Midbrain (tissue), 1 donor: ENCODE measurements at places on chromosomes 2 and 18.

- DNase-seq: no peak
Observed at GRCh38 chr18:73681912-73682311, 465.7 kb downstream of the FBXO15 start.

- no peak for DNase-seq
Observed at GRCh38 chr2:173943738-173944137, 21.4 kb downstream of the SP3 start.

DNA sequence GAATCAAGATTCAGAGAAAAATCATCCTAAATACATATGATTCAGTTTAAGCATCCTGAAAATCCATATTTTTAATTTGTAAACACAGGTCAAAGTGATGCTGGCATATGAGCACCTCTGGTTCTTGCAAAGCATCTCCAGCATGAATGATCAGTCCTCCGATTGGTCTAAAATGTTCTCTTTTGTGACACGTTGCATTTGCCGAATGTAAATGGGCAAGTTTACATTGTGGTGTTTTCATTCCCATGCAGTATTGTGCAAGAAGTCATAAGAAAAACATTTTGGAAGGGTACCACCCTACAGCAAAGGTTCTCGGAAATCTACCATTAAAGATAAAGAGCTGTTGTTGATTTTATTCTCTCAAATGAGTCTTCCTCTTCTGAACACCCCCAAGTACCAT lies 108.0 kb upstream of the UNC80 start:
- no peak for DNase-seq

DNA sequence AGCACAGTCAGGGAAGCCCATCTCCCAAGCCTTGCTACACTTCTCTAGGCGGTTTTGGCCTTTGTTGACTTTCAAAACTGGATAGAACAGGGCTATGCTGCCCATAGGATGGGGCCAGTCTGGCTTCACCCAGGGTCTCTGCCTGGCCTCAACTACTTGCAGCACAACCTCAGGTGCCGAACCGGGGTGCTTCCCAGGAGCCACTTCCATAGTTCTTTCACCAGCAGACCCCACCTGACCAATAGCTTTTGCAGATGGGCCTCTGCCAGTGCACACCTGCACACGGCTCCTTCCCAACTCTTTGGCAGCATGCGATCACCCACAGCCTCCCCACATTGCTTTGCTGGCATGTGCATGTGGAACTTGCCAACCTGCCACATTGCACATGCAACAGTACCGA lies 331.6 kb downstream of the CPS1 start:
- DNase-seq: no peak

GRCh38 chr2:38650717-38651116 lies 15.2 kb upstream of the GALM start:
- DNase-seq: no peak

DNA sequence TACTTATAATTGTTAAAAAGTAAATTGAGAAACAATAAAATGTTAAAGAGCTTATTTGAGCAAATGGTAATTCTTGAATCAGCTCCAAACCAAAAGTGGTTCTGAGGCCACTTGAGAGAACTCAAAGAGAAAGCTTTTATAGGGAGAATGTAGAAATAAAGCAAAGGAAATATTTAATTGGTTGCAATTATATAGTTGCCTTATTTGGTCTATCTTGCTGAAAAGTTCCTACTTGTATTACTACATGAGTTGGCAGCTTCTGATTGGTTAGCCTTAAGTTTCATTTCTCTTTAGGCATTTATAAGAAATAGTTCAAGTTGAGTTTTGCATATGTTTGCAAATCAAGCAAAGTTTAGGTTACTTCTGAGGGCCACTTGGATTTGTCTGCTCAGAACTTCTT lies 38.1 kb downstream of the SCN2A start:
- DNase-seq: no peak

DNA sequence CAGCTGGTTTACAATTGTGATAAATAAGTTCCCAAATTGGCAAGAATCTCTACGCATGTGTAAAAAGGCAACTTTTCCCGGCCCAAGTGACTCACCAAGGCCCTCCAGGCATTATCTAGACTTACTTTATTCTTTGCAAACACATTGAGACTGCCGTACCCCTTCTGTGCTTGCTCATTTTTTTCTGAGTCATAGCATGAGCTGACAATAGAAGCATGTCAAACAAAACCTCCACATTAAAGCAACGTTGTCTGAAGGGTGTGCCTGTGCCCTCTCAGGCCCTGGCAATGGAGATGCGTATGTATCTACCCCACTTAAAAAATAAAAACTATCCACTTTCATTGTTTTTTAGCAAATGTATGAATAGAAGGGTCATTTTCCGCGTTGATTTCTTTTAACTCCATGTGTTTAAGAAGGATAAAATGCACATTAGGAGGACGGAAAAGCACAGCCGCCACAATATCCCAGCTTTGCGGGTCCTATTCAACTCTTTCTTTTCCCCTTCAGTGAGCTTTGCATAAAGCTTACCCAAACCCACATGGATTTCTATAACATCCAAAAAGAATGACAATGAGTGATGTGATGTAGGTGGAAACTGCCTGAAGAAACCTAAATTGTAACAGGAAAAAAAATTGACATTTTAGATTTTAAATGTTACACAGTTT lies 298.2 kb downstream of the CDCA7 start:
- no peak for DNase-seq

DNA sequence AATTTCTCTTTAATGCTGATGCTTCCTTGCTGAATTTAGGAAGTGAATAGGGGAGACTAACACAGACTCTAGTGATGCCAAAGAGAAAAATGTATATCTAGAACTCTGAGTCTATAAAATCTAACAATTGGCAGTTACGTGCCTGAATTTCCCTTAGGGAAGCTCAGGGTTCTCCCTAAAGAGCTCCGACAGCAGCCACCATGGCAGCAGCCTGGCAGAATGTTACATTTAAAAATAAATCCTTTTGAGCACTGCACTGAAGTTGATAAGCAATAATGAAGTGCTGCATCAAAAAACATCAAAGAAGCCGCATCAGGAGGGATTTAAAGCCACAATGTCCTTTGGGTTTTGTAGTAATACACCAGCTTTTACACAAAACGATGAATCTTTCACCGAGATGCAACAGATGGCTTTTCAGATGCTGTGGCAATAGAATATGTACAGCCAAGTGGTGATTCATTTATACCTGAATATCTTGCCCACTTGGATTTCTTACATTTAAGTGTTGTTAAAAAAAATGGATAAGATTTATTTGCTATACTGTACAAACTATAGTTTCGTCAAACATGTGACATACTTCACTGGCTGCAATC lies 291.2 kb upstream of the SESTD1 start:
- DNase-seq: no peak

DNA sequence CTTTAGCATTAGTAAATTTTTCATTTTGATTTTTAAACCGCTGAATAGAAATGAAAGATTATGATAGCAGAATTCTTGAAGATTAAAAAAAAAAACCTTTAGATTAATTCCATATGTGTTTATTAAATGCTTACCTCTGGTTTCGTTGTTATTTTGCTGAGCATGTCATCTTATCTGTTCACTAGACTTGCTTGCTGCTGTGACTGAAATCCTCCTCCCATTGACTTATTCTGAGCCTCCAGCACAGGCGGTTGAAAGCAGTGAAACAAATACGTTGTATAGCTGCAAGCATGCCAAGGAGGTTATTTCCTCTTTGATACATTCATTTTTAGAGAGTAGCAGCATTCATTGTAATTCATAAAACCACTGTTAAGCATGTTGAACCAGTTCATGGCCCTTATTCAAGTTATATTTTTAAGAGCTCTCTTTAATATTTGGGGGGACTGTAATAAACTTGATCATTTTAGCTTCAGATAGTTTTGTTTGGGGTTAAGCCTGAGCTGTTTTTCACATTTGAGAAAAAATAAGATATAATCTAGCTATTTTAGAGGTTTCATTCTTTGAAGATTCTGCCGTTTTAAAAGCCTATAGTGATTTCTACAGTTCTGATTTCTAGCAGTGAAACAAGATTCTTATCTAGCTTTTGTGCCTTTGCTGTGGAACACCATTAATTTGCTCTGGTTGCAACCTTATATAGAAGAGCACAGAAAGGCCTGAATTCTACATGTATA lies at the start of gene HTR2B:
HTR2B (minus strand) TSS at position 205 of the 731 bp plus-strand sequence. CDS start 1,278 bp downstream, outside the sequence.
- DNase-seq: peak; percentile 10

DNA sequence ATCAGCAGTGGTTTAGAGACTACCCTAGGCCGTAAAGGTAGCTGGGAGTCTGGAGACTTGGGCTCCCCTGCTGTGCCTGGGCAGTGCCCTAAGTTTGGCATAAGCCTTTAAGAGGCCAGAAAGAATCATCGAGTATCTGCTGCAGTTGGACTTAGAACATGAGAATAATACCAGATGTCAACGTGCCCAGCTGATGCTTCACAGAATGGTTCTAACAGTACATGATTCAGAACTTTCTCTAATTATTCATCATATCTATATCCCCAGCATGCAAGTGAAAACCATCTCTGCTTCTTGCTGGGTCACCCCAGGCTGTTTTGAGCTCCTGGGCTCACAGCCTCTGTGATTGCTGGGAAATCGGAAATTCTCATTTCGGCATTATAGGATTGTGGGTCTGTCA lies 118.1 kb downstream of the NCK2 start:
- no peak for DNase-seq

- DNase-seq: no peak
Observed at GRCh38 chr2:212154477-212154878, 384.1 kb downstream of the ERBB4 start.

DNA sequence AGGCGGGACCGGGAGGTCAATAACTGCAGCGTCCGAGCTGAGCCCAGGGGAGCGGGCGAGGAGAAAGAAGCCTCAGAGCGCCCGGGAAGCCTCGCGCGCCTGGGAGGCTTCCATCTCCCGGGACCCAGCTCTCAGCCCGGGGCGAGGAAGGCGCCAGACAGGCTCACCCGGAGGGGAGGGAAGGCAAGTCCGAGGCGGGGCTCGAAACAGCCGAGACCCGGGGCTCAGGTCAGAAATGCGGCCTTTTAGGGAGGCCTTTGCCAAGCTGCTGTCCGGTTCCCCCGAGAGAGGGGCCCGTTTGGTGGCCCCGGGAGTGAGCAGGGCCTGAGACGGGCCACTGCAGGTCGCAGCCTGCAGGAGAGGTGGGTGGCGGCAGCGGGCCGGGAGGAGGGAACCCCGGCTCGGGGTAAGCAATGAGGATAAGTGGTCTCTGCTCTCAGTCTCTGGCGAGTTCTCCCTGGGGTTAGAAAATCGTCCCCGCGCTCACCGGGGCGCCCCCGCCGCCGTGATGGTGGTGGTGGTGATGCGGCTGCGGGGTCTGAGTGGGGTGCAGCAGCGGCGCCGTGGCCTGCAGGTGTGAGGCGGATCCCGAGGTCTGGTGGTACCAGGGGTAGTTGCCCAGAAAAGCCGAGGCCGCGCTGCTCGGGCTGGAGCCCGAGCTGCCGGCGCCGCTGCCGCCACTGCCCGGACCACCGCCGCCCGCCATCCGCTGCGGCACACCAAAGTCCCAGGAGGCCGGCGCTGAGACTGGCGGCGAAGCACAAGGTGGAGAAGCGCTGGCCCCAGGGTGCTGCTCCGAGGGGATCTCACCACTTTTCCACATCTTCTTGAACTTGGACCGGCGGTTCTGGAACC lies 2.4 kb downstream of the DLX2 start:
- DNase-seq: no peak

- no peak for DNase-seq
Observed at GRCh38 chr2:47016172-47016913, 100.7 kb upstream of the MCFD2 start.

DNA sequence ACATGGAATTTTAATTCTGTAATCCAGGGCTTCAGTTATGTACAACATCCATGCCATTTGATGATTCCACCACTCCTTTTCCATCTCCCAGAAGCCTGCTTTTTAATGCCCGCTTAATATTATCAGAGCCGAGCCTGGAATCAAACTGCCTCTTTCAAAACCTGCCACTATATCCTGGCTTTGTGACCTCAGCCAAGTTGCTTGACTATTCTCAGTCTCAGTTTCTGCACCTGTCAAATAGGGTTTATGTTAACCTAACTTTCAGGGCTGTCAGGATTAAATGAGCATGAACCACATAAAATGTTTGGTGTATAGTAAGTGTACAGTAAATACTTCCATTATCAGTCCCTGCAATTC lies 108.7 kb downstream of the XRCC5 start:
- DNase-seq: no peak

- no peak for DNase-seq
Observed at GRCh38 chr2:211407076-211407475, 850.7 kb downstream of the CPS1 start.

DNA sequence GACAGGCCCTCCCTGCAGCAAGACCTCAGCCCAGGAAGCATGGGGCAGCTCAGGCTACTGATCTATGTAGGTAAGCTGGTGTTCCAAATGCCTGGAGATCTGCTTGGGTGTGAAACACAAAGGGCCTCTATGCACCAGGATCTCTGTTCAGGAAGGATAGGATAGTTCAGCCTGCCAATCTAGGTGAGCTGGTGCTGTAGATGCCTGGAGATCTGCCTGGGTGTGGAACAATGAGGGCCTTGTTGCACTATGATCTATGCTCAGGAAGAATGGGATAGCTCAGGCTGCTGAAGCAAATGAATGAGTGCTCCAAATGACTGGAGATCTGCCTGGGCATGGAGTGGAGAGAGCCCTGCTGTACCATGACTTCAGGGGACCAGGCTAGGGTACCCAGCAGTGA lies 48.9 kb upstream of the MYL1 start:
- no peak for DNase-seq

GRCh38 chr2:239895116-239895515 lies 130.0 kb downstream of the NDUFA10 start:
- DNase-seq: no peak

- no peak for DNase-seq
Observed at GRCh38 chr18:74662622-74663021, 65.0 kb downstream of the ZNF407 start.

GRCh38 chr2:31031132-31031706 lies 107.0 kb downstream of the GALNT14 start:
- DNase-seq: no peak

- DNase-seq: no peak
Observed at GRCh38 chr2:108889907-108890306, 99.1 kb downstream of the EDAR start.

DNA sequence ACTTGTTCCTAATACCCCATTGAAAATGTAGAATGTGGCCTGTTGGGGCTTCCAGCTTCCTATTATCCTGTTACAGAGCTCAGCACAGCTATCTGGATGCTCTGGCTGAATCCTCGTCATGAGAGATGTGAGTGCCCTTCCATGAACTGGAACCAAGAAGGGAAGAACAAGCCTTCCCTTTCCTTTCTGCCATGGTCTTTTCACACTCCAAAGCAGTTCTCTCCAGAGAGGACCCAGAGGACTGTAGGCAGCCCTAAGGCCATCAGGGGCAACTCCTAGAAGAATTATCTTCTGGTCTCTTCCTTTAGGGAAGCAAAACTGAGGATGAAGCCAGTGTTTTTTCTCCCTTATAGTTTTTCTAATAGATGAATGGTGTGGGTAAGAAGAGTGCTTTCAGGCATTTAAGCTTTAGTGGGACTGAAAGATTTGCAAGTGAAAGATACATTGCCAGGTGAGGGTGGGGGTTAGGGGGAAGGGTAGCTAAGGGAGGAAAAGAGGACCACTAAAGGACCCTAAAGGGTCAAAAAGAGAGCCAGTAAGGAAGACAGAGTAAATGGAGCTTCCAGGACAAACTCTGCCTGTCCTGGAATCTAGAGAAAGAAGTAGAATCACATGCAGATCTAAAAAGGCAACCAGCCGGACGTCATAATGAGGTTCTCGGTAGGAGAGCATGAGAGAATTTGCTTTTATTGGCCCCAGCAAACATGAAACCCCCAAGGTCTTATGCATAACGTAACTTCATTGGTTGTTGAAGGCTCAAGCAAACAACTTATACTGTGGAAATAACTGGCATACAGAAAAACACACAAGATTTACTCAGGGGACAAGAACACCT lies 12.4 kb upstream of the XPO1 start:
- no peak for DNase-seq
